Stimulated activated CD4-positive, alpha-beta T cell treated with anti-CD3 and anti-CD28 coated beads, Interleukin-1b, Interleukin-23, amount 100 ng/mL, for 1 hour (primary cell): ENCODE measurements at places on chromosomes 7 and 10.

DNA sequence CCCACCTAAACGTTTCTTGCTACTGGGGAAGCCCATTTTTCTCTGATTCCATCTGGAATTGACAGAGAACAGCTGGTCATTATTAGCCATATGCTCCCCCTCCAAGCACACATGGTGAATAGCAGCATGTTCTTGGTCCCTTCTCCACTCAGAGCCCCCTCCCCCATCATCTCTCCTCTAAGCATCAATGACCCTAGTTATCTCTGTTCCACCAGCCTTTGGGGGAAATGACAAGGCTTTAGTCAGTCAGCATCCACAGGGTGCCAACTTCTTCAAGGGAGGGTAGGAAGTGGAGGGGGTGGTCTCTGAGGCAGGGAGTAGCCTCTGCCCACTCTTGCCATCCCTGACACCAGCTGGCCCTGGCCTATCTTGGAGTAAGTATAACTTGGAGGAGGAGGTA is 163.1 kb downstream of the UBE2H start:
- DNase-seq: no peak

- DNase-seq: no peak
Observed at GRCh38 chr7:90383422-90383821, 19.8 kb upstream of the CLDN12 start.

- no peak for DNase-seq
Observed at GRCh38 chr10:75229971-75230370, 5.8 kb downstream of the COMTD1 start.

GRCh38 chr10:93580828-93581227 is 14.4 kb downstream of the FFAR4 start:
- DNase-seq: no peak

GRCh38 chr10:21688009-21688332 is 153.9 kb downstream of the MLLT10 start:
- no peak for DNase-seq

DNA sequence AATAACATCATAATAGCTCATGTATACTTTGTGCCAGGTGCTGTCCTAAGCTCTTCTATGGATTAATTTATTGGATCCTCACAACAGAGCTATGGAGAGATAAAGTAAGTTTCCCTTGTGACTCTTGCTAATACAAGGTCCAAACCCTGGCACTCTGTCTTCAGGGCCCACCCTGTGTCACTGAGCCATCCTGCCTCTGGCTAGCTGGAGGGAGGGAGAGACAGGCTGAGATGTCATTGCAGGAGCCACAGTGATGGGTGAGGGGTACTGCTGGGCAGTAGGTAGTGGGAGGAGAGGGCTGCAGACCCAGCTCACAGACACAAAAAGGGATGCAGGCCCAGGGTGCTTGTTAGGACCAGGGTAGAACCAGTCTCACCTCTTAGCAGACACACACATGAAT is 16.9 kb downstream of the GCK start:
- no peak for DNase-seq

DNA sequence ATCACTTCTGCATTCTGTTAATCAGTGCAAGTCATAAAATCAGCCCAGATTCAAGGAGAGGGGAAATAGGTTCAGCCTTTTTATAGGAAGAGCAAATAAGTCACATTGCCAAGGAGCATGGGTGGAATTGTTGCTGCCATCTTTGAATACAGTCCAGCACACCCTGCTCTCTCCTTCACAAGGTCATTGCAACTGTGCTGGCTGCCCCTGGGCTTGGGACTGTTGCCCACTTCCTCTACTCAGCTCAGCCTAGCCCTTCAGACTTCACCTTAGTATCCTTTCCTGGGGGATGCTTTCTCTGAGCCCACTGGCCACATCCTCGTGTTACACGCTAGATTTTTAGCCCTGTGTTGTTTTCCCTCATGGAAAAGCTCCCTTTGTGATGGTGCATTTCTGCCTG is 527.7 kb downstream of the GALNT17 start:
- no peak for DNase-seq

GRCh38 chr10:106216085-106216484 is 948.4 kb downstream of the SORCS1 start:
- no peak for DNase-seq

DNA sequence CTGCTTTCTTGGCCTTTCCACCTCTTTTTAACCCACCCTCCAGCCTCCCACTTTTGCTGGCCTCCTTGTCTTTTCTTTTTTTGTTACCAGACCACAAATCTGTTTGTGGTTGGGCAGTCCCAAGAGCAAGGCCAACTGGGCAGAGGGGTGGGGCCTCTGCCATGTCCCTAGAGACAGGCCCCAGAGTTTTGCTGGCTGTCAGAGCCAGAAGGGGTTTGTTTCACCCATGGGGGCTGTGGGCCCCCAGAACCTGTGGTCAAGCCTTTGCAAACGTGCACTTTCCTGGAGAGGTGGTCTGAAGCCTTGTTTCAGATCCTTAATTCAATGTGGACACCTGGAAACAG is 10.3 kb downstream of the ZMIZ1 start:
- DNase-seq: no peak

GRCh38 chr7:4957847-4958476 is 1.0 kb downstream of the MMD2 start:
- DNase-seq: no peak

DNA sequence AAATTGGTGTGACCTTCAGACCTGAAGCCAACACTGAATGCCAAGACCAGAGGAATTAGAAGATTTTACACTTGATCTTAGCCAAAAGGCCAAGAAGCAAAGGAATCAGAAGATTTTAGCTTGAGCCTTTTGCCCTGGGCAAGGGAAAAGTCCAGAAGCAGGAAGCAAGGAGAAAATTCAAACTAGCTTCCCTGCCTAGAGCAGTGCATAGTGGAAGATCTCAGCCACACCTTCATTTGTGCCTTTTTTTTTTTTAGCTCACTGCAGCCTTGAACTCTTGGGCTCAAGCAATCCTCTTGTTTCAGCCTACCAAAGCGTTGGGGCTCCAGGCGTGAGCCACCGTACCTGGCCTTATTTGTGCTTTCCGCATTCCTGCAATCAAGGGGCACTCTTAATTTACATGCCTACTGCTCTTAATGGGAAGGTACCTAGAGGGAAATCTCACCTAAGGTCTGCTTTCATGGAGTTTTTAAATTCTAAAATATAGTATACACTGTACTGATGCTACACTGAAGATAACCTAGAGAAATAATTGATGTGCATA is 8.3 kb upstream of the PIP4K2A start:
- no peak for DNase-seq

GRCh38 chr10:126670895-126671261 is 385 bp upstream of the C10orf90 start:
- no peak for DNase-seq

DNA sequence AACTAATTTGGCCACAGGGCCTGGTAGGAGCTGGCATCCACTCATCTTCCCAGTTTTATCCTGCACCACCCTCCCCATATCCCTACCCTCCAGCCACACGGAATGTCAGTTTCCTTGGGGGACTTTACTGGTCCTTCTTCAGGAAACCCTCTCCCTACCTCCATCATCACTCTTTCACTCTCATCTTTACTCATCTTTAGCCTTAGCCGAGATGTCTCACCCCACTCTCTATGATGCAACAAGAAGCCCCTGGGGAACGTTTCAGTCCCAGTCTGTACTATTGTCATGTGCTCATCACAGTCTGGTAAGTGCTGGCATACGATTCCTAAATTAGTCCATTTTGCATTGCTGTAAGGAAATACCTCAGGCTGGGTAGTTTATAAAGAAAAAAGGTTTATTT is 34.9 kb upstream of the TMEM248 start:
- DNase-seq: no peak

DNA sequence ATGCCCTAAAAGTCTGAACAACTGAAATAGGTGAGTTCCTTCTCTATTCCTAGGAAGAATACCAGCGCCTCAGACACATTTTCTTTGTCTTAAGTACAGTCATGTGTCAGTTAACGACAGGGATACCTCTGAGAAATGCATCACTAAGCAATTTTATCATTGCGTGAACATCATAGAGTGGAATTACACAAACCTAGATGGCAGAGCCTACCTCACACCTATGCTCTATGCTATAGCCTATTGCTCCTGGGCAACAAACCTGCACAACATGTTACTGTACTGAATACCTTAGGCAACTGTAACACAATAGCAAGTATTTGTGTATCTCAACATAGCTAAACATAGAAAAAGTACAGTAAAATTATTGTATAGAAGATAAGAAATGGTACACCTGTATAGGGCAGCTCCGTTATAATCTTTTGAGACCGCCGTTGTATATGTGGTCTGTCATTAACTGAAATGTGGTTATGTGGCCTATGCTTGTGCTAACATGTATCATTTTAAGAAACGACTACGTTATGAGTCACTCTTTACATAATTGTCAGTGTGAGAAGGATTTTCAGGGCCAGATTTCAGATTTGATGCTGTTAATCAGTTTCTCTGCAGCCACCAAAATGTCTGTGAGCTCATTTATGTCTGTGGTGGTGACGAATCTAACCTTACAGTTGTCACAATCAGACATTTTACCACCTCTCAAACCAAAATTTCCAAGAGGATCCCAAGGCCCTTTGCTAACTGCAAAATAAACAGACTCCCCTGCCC is 66.1 kb upstream of the STK17A start:
- no peak for DNase-seq

DNA sequence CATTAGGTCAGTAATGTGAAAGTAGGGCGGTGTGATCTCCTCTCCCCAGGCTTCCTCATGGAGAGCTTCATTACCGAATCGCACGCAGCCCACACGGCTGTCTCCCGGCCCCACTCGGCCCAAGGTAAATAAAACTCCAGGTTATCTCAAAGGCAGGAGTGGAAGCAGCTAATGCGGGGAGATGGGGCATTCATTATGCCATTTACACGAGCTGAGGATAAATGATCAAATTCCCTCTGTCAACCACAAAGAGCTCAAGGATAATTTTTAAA is 93.5 kb downstream of the ADARB2 start:
- DNase-seq: no peak

DNA sequence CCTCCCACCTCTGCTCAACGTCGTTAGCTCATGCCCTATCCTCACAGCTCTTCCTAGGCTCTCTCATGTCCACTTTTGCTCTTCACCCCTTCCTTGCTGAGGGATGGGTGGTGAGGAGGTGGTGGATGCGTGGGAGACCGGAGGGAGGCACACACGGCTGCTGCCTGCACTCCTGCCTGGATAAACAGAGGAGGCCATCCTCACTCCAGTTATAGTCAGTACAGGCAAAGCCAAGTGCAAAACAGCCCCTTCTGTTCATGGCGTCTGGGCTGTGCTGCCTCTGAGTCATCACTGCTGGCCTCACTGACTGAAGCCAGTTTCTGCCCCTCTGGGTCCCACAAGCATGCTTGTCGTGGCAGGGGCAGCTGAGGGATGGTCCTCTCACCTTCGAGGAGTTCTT is 31.9 kb upstream of the LRRC4 start:
- DNase-seq: no peak

GRCh38 chr10:78656417-78657162 is 412.2 kb upstream of the ZMIZ1 start:
- DNase-seq: no peak

GRCh38 chr10:110818311-110819256 is 53.1 kb upstream of the PDCD4 start:
- no peak for DNase-seq
